ENCODE measurements at places on chromosomes 2 and 18.
A peak's percentile ranks its signal among the peaks of the same experiment; 100 is the strongest.

GRCh38 chr18:3605486-3605952, 155.5 kb downstream of the TGIF1 start:
- no peak for DNase-seq

DNA sequence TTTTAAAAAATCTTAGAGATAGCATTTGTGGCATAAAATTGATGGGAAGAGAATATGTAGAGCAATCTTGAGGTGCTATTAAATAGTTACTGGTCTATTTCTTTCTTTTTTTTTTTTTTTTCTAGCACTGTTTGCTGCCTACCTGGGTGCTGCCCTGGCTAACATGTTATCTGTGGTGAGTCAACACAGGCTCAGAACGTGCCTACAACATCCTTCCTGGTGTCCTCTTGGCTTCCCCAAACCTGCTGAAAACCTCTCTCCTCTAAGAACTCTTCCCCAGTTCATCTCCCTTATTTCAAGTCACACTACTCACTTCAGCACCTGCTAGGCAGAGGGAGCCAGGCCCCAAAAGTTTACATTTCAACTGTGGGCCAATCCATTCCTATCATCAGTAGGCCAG, 45.1 kb upstream of the SLC14A1 start:
- DNase-seq: no peak

GRCh38 chr2:185507719-185508118, 230.9 kb upstream of the FSIP2 start:
- no peak for DNase-seq

DNA sequence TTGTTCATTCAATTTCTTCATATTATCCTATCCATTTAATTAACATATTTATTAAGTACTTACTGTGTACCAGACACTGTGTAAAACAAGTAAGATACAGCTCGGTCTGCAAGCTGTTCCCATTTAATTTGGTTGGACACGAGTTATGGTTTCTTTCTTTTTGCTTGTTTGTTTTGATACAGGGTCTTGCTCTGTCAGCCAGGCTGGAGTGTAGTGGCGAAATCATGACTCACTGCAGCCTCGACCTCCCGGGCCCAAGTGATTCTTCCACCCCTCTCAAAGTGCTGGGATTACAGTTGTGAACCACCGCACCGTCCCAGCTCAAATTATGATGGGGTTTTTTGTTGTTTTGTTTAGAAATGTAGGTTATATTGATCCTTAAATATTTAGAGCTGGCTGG, 9.0 kb downstream of the CYBRD1 start:
- DNase-seq: peak; percentile 81

- DNase-seq: no peak
Observed at GRCh38 chr2:27494284-27494943, 586 bp downstream of the FNDC4 start.

DNA sequence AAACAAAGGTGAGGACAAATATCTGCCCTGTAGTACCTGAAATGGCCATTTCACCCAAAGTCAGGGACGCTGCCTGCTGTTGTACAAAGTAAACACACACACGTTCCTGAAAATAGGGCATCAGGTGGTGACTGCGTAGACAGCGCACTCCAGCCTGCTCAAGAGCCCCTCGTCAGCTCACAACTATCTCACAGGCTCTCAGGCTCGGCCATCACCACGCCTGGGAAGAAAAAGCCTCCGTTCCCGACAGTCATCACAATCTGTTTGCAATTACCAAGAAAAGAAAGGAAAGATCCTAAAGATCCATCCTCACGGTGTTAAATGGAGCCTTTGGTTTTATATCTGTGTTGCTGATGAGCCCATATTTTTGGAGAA, 230.2 kb downstream of the ZNF516 start:
- no peak for DNase-seq

GRCh38 chr2:190528521-190529001, 6.0 kb downstream of the NEMP2 start:
- DNase-seq: peak; percentile 30

DNA sequence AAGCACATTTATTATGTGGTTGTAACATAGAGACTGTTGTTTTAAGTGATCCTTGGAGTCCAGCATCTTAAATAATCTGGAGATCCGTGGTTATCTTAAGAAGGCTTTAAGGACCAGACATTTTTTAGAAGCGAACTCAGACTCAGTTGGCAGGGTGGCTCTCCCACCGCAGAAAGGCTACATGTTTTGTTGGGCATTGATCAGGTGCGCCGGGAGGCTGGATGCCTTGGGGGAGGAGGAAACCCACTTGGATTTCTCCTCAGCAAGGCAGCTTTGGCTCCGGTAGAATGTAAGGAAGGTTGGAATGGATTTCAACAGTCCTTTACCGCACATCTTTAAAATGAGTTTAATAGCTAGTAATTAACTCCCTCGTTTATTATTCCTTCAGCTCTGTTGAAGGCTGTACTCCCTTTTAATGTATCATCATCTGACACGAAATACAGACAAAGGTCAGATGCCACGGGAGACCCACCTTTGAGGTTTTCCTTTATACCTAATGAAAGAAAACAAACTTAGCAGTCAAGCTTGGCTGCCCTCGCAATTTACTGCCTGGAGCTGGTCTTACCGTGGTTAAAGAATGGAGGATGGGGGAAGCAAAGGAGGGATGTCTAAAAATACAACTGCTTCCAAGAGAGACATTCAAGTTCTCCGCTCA, 1.2 kb downstream of the TMEM200C start:
- DNase-seq: no peak

GRCh38 chr18:24999650-25000267, 352.2 kb downstream of the ZNF521 start:
- DNase-seq: no peak

DNA sequence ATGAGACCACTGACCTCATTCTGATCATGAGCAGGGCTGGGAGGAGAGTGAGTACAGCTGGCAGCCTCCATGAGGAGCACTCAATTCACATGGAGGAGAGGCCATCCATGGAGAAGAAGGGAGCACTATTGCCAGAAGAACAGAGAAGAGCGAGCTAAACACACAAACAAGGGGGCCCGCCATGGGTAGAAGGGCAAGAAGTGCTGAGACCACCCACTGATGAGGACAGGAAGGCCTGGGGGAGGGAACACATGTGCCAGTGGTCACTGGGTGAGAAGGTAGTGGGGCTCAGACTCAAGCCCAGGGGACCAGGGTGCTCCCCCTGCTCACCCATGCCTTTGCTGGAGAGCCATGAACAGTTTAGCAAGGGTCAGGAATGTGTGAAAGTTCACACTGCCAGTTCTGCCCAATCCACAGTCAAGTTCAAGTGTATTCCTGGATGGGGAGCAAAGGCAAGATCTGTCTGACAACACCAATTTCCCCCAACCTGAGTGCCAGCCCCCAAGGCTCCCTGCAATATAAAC, 57.7 kb downstream of the TTC32 start:
- DNase-seq: no peak

GRCh38 chr18:42446195-42446594, 491.2 kb downstream of the PIK3C3 start:
- DNase-seq: peak; percentile 72

- no peak for DNase-seq
Observed at GRCh38 chr2:185502351-185502750, 236.3 kb upstream of the FSIP2 start.

DNA sequence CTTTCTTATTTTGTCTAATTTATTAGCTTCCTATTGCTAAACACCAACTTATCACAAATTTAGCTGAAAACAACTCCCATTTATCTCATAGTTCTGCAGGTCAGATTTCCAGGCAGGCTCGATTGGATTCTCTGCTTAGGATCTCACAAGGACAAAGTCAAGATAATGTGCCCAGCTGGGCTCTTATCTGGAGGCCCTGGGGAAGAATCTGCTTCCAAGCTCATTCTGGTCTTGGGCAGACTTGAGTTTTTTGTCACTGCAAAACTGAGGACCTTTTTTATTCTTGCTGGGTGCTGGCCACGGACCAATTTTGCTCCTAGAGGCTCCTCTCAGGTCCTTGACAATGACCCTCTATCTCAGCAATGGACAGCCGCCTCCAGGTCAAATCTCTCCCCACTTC, 215.5 kb downstream of the TRIB2 start:
- no peak for DNase-seq

- peak; percentile 83 for DNase-seq
Observed at GRCh38 chr2:17271416-17271815, 246.8 kb downstream of the RAD51AP2 start.

DNA sequence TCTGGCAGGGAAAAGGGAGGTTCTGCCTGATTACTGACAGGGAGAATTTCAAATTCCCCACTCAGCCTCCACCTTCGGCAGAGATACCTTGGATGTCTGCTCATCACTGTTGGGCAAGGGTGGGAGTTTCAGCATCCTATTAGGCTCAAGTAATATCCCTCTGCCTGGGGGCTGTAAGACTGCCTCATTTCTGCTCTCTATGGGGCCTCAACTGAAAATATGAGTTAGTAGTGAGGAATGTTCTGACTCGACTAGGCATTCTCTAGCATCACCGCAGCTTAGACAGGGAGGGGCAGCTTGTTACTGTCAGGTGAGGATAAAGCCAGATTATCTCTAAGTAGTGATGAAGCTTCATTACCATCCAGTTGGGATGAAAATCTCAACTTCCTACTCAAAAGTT, 87.7 kb upstream of the LRP1B start:
- DNase-seq: peak; percentile 51

DNA sequence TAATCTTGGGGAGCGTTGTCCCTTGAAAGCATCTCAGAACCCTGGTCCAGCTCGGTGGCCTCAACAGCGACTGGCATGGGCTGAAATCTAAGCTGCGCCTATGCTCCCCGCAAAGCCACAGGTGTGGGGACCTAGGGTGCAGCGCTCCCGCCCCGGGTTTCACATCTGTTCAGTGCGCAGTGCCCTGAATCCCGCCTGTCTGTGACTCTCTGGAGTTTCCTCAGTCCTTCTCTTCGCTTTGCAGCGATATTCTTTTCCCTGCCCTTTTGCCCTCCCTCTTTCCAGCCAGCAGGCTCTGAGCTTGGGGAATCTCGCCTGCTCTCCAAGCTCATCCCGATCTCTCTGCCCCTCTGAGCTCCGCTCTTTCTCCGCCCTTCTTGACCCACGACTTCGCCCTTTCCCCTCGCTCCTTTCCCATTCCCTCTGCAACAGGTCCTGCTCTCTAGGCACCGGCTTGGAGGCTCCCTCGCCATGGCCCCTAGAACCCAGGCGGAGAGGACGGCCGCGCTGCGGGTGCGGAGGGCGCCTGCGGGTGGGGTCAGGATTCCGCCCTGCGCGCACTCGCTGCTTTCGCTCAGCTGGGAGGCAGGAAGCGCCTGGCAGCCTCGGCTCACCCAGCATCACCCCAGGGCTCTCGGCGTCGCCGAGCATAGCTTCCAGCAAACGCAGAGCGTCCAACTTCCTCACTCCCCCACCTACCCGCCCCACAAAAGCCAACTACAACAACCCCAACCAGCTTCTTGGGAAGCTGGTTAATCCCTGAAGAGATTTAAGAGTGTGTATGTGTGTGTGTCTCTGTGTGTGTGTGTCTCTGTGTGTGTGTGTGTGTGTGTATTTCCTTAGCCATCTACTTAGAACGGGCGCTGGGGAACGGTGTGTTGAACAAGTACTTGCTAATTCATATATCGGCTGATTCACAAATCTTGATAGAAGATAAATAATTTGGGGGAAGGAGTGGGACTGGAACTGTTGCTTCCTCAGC, 1.1 kb downstream of the GRP start:
- peak; percentile 24 for DNase-seq

- no peak for DNase-seq
Observed at GRCh38 chr18:58456625-58457024, 172.3 kb downstream of the ALPK2 start.

- peak; percentile 24 for DNase-seq
Observed at GRCh38 chr18:36697905-36698304, 130.9 kb downstream of the TPGS2 start.

- DNase-seq: peak; percentile 49
Observed at GRCh38 chr18:22828171-22828570, 105.0 kb upstream of the RBBP8 start.

DNA sequence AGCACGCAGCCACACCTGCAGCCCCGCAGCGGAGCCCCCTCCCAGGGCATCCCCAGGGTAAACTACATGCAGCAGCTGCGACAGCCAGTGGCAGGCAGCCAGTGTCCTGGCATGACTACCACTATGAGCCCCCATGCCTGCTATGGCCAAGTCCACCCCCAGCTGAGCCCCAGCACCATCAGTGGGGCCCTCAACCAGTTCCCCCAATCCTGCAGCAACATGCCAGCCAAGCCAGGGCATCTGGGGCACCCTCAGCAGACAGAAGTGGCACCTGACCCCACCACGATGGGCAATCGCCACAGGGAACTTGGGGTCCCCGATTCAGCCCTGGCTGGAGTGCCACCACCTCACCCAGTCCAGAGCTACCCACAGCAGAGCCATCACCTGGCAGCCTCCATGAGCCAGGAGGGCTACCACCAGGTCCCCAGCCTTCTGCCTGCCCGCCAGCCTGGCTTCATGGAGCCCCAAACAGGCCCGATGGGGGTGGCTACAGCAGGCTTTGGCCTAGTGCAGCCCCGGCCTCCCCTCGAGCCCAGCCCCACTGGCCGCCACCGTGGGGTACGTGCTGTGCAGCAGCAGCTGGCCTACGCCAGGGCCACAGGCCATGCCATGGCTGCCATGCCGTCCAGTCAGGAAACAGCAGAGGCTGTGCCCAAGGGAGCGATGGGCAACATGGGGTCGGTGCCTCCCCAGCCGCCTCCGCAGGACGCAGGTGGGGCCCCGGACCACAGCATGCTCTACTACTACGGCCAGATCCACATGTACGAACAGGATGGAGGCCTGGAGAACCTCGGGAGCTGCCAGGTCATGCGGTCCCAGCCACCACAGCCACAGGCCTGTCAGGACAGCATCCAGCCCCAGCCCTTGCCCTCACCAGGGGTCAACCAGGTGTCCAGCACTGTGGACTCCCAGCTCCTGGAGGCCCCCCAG, 254.1 kb downstream of the GLI2 start:
- no peak for DNase-seq

- DNase-seq: peak; percentile 32
Observed at GRCh38 chr2:105804266-105804665, 59.6 kb downstream of the NCK2 start.

- peak; percentile 9 for DNase-seq
Observed at GRCh38 chr2:54724560-54725342, 1.3 kb downstream of the EML6 start.

- DNase-seq: no peak
Observed at GRCh38 chr2:169796441-169796840, 2.2 kb upstream of the SSB start.

DNA sequence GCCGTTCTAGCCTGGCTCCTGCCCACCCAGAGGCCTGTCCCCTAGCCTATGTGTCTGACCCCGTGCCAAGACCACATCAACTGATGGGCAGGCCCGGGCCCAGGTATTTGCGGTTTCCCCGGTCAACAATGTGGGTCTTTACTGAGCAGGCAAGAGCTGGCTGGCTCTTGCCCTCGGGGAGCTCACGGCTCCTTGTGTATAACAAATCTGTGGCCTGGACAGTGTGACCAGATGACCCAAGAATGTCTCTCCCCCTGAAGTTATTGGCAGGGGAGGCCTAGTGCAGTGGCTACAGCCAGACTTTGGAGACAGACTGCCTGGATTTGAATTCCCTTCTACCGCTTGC, 179.6 kb downstream of the KLHL29 start:
- DNase-seq: no peak

- no peak for DNase-seq
Observed at GRCh38 chr2:188181067-188181838, 110.4 kb upstream of the GULP1 start.

- no peak for DNase-seq
Observed at GRCh38 chr2:112147382-112148168, 9.4 kb downstream of the FBLN7 start.

- peak; percentile 79 for DNase-seq
Observed at GRCh38 chr2:217286833-217287232, 427.0 kb upstream of the TNP1 start.

- DNase-seq: no peak
Observed at GRCh38 chr2:109472974-109473373, 140.8 kb downstream of the SEPTIN10 start.

- DNase-seq: peak; percentile 11
Observed at GRCh38 chr2:162025121-162025911, 48.7 kb downstream of the DPP4 start.
